ENCODE measurements at places on chromosomes 1 and 21.

DNA sequence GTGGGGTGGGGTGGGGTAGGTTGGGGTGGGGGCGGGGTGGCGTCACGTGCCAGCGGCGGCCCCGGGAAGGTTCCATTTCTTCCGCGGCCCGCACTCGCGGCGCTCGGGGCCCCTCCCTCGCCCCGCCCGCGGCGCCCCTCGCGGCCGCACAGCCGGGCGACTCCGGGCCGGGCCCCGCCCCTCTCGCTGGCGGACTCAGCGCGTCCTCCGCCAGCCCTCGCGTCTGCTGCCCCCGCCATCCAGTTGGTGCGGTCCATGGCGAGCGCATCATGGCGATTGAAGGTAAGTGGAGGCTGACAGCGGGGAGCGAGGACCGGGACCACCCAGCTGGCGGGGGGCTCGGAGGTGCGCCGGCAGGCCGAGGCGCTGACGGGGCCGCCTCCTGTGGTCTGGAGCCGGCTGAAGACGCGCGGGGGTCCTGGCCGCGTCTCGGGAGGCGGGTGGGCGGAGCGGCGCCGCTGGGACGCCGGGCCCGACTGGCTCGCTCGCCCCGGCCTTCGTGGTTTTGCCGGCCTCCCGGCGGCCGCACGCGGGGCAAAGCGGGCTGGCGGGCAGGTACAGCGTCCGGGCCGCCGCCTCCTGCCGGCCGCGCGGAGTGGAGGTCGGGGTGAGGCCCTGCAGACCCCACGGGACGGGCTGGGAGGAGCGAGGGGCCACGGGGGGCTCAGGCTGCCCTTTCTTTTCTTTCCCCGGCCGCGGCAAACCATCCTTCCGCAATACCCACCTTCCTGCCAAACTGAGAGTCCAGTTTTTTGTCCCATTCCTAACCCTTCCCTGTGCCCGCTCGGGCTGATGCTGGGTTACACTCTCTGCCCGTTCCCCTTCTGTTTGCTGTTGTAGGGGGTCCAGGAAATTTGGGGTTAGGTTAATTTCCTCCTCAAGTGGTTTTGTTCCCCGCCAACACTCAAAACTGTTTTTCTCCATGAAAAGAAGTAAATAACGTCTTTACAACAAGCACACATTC lies at the start of gene SYT14:
Gene SYT14 (plus strand): TSS at position 222 of the 964 bp plus-strand sequence. CDS start 48 bp downstream, at position 270.
- DNase-seq = no peak

DNA sequence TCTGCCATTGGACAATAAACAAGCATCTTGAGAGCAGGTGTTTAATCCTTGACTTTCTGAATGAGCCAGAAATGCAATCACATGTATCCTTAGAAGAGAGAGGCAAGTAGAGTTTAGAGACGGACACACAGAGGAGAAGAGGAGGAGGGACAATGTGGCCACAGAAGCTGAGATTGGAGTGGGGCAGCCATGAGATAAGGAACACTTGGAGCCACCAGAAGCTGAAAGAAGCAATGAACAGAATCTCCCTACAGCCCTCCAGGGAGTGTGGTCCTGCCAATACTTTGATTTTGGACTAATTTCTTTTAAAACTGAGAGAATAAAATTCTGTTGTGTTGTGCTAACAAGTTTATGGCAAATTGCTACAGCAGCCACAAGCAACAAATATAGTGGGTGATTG lies 141.0 kb downstream of the ATP6V1G3 start:
- no peak for DNase-seq

DNA sequence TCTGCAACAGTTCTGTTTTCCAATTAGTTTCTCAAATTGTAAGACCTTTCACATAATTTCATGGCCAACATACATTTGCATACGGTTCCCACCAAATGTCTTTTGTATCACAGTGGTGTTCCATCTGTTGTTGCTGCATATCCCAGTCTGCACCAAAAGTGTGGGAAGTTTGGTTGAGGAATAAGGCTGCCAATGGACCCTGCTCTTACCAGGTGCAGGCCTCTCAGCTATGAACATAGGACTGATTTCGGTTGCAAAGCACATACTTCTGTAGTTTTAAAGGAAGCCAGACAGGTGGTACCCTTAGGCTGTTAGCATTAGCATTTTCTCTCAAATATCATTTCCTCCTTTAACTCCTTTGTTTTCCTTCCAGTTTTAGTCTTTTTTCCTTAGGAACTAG lies 33.8 kb downstream of the ADGRL4 start:
- DNase-seq = no peak

- no peak for DNase-seq
Observed at GRCh38 chr21:31310750-31311149, 33.3 kb downstream of the TIAM1 start.

- DNase-seq = no peak
Observed at GRCh38 chr1:201463071-201463552, 5.9 kb downstream of the PHLDA3 start.

DNA sequence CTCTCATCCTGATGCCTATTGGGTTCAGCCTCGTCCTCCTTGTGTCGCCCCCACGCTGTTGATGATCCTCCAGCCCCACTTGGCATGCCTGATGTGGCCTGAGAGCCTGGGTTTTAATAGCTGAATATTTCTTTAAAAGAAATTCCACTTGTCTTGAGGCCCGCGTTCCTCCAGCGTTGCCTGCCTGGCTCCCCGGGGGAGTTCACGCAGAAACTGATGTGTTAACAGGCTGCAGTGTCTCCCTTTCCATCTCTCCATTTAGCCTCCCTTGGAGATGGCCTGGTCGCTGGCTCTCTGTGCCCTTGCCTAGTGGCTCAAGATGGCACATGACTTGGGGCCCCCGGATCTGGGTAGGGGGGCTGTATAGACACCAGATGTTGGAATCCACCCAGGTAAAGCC lies 9.5 kb downstream of the ACTL8 start:
- DNase-seq = no peak

GRCh38 chr1:119225265-119225664 lies 84.8 kb upstream of the WARS2 start:
- no peak for DNase-seq

DNA sequence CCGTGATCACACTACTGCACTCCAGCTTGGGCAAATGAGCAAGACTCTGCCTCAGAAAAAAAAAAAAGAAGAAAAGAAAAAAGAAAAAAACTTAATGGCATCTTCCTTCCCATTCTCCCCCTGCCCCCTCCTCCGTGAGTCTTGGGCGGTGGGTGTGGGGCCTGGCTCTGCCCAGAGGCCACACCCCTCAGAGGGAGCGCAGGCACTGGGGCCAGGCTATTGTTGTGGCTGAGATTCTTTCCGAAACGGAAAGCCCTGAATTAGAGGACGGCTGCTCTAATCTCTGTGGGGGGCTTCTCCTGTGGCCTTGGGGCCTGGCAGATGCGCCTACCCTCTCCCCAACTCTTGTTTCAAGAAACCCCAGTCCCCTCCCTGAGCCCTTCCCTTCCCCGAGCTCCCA lies 4.1 kb upstream of the FAM110D start:
- DNase-seq = no peak

- DNase-seq = no peak
Observed at GRCh38 chr1:1236176-1236763, 4.2 kb downstream of the B3GALT6 start.

DNA sequence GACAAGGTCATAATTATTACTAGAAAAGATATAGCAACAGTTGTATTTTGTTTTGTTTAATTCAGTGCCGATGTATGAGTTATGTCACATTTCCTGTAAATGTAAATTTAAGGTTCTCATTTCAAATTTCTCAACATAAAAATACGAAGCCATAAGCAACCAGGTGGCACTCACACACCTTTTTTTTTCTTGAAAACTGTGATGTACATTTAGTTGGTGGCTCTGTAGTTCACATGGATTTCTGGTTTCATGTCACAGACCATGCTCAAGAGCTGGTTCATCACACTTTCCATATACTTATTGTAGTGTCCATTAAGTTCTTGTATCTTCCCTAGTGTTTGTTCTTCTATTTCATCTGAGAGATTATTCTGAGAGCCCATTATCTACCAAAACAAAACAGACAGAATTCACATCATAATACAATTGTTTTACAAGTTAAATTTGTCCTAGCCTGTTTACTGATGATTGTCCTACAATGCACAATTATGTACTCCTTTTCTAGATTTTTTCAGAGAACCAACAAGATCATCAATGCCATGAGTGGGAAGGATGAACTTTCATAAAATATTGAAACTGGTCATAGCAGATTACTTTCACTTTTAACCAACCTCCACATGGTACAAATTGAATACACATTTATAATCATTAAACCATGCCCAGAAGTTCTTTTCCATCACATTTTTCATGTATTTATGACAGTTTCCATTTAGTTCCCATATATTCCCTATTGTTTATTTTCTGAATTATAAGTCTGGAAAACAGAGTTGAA lies 17.1 kb downstream of the ATP6V1G3 start:
- DNase-seq = no peak

- DNase-seq = no peak
Observed at GRCh38 chr1:66445492-66446181, 88.3 kb upstream of the SGIP1 start.

- DNase-seq = no peak
Observed at GRCh38 chr1:86841116-86841515, 72.8 kb downstream of the SELENOF start.

- DNase-seq = no peak
Observed at GRCh38 chr21:44593598-44594405, 1.5 kb upstream of the KRTAP10-6 start.

DNA sequence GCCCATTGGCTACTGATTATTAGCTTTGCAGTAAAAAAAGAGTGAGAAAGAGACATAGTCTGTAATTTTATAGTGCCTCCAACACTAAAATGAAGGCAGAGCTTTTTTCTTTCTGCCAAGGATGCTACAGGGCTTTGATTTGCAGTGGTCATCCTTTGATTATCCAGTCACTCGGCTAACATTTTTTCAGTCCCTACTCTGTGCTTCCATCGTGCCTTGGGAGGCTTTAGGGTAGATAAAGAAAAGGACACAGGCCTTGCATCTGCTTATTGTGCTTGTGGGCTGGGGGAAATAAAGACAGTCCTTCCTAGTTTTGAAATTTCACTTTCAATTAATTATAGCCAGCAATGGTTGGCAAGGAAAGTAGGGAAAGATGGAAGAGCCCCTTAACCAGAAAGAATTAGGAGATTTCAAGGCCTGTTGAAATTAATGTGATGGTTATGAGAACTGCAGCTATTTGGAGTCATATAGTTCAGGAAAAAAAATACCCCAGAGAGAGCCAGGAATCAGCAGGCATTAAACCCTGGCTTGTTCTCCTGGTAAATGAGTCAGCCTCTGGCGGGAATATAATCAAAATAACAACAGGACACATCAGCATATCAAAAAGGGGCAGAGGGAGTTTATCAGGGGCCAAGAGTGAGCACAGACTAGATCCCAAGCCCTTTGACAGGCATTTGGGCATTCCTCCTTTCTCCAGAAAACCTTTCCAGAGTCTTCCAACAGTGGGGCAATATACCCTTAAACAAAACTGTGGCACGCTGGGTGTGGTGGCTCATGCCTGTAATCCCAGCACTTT lies 27.4 kb downstream of the CACHD1 start:
- DNase-seq = peak; percentile 65

- DNase-seq = no peak
Observed at GRCh38 chr1:70033266-70033873, 172.0 kb downstream of the LRRC40 start.

DNA sequence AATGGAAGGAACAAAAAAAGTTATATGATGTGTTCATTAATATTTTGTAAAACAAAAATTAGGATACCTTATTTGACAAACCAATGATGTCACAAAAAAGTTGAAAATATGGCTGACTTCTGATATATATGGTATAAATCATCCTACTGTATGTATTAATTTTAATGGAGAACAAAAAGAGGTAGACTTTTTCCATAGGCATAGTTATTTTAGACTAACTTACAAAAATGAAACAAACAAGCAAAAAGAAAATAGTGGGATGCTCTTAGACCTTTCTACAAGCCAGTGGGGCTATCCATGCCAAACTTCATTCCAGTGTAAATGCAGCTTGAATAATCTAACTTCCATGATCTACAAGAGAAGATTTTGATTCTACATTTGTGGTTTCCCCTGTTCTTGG lies 522 bp upstream of the SPTA1 start:
- DNase-seq = no peak

- DNase-seq = no peak
Observed at GRCh38 chr1:32933742-32934322, 30.8 kb downstream of the RNF19B start.

DNA sequence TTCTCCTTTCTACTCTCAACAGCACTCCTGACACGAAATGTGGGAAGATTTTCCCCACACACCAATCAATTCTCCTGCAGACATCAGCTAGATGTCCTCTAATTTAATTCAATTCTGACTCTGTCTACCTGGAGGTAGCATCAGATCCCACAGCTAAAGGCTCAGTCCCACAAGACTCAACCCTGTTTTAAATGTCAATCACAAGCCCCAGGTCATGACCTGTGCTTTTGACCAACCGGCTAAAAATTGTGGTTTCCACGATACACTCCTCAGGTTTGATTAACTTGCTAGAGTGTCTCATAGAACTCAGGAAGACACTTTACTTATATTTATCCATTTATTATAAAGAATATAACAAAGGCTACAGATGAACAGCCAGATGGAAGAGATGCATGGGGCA lies 27.4 kb downstream of the IL23R start:
- no peak for DNase-seq

- DNase-seq = no peak
Observed at GRCh38 chr1:9785406-9785805, 38.4 kb downstream of the CLSTN1 start.

GRCh38 chr21:30434033-30434631 lies 4.1 kb downstream of the KRTAP13-4 start:
- peak; percentile 4 for DNase-seq

GRCh38 chr1:53552146-53552861 lies 93.1 kb downstream of the DMRTB1 start:
- DNase-seq = peak; percentile 89

DNA sequence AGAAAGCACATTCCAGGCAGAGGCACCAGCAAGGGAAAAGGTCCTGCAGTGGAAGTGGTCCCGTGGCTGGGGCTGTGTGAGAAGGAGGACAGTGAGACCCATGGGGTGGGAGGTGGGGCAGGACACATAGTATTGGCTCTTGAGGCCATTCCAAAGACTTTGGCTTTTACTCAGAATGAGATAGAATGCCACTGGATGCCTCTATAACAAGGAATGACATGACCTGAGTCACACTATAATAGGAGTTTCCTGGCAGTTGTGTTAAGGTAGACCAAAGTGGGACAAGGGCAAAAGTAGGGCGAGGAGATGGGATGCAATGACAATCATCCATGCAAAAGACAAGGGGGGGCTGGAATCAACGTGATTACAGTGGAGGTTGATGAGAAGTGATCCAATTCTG lies 24.7 kb upstream of the LAMC2 start:
- no peak for DNase-seq

- no peak for DNase-seq
Observed at GRCh38 chr1:80472145-80472544, 1328.6 kb upstream of the ADGRL2 start.

DNA sequence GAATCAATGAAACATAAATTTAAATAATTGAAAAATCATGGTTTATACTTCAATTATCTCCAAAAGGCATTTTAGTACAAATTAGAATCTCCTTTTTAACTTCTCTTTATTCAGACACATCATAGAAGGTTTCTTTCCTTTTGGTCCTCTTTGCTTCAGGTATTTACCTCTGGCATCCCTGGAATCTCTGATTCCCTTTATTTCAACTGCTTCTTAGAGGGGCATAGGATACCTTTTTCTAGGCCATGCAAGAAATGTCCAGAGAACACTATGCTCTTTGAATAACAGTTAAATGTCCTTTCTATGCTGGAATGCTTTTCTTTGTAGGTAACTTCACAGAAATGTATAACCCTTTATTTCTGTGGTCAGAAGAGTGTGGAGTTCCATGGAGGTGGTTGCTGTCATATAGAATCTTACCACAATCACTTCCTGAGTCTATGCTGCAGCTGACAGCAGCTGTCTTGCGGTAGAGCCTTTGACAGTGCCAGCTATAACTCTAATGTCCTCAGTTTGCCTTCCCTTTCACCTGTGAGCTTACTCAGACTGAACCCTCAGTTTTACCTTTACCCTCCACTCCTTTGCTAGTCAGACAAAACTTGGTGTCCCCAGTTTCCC lies 8.6 kb downstream of the LAMC2 start:
- DNase-seq = no peak
